Activated CD4-positive, CD25-positive, alpha-beta regulatory T cell treated with anti-CD3 and anti-CD28 coated beads, Interleukin-2, amount 50 U/mL, for 24 hours (primary cell): ENCODE measurements at places on chromosomes 5 and 9.

GRCh38 chr5:54704825-54705224, 187.3 kb downstream of the SNX18 start:
- no peak for ATAC-seq

GRCh38 chr5:59143926-59144333, 561.1 kb downstream of the RAB3C start:
- ATAC-seq: no peak

GRCh38 chr9:92607773-92608172, 62.2 kb downstream of the IPPK start:
- no peak for ATAC-seq

DNA sequence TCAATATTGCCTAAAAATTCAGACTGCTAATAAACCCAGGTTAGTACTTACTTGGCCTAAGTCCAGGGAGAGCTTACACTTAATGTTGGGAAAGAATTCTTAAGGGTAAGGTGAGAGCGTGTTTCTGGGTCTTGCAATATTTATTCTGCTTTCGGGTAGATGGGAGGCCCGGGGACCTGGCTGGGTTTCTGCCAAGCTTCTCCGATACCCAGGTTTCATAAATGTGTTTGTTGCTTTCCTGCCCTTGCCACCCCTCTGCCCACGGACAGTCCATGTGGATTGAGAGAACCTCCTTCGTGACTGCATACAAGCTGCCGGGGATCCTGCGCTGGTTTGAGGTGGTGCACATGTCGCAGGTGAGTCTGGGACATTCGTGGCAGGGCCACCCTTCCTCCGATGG, 48.4 kb upstream of the FOXI1 start:
- no peak for ATAC-seq

- no peak for ATAC-seq
Measured at GRCh38 chr9:116234081-116234480, 80.5 kb downstream of the PAPPA start.

DNA sequence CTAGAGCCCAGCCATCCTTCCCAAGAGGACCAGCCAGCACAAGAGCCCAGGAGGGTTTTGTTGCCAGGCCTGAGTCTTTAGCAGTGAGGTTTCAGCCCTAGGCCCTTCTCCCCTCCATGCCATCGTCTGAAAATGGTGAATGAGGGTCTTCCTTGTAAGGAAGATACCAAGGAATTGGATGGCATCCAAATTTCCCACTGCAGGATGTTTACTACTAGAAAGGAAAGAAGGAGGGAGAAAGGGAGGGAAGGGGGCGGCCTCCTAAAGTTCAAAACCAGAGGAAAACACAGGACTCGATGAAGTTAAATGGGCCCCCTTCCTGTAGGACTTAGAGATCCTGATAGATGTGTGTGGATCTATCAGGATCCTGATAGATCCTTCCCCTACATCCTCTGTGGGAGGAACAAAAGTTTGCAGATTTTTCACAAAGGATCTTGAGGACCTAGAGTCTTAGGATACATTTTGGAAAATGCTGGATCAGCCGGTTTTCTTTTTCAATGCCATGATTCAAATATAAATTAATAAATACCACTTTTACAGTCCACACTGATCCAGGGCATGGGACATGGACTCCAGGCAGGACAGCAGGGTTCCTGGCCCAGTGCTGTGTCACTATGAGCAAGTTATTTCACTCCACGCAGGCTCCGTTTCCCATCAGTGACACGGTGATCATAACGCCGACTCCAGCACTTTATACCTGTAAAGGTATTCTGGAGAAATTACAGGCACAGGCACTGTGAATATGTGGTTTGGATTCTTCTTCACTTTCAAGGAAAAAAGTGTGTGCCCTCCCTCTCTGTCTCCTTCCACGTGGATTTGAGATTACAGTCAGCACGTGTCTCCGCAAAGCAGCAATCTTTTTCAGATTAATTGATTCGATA, 40.9 kb downstream of the C5orf15 start:
- ATAC-seq: no peak

DNA sequence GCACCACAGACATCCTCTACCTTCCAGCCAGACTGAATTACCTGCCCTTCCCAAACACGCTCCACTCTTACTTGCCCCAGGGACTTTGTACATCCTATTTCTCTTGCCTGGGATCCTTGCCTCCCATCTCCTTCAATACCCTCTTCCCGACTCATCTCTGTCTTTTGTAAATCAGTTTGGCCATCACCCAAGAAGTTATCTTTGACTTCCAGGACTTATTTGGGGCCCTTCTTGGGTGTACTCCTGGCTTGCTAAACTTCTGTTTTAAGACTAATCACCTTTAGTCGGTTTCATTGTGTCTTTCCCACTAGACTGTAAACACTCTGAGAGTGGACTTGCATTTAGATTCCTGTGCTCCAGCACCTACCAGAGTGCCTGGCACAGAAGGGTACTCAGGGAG, 545.6 kb downstream of the ACTL7B start:
- ATAC-seq: no peak

- ATAC-seq: no peak
Measured at GRCh38 chr5:89011778-89012711, 129.1 kb upstream of the MEF2C start.

- no peak for ATAC-seq
Measured at GRCh38 chr5:151719228-151720000, 32.7 kb upstream of the SPARC start.

- no peak for ATAC-seq
Measured at GRCh38 chr9:126615245-126615790, 1.6 kb downstream of the LMX1B start.

DNA sequence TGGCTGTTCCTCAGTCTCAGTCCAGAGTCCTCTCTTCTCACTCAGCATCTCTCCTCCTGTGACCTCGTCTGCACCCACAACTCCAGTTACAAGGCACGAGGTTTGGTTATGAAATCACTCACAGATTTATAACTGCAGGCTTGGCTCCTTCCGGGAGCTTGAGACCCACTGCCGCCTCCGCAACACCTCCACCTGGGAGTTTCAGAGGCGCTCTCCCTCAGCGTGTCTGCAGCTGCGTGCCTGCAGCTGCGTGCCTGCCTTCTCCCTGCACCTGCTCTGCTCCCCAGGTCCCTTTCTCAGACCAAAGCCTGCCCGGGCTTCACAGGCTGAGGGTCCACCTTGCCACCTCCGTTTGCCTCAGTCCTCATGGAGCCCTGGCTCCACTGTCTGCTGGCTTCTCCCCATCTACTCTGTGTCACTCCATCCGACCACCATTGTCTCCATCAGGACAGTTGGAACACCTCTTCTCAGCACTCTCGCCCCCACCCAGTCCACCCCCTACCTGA, 51.5 kb downstream of the HRH2 start:
- ATAC-seq: no peak

DNA sequence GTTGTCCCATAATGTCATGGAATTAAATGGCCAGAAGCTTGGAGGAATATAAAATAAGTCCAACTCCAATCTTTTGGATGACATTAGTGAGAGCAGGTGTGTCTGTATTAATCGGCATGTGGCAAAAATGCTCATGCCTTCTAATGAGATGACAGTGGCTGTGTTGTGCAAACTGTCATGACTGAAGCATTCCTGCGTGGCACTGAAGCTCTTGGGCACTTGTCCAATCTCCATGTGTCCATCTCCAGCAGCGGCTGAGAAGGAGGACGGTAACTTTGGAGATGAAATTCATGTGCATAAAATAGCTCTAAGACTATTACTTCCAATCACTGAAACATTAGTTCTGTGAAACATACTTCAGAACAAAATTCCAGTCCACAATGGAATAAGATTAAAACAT, 697.5 kb upstream of the GRAMD2B start:
- no peak for ATAC-seq

DNA sequence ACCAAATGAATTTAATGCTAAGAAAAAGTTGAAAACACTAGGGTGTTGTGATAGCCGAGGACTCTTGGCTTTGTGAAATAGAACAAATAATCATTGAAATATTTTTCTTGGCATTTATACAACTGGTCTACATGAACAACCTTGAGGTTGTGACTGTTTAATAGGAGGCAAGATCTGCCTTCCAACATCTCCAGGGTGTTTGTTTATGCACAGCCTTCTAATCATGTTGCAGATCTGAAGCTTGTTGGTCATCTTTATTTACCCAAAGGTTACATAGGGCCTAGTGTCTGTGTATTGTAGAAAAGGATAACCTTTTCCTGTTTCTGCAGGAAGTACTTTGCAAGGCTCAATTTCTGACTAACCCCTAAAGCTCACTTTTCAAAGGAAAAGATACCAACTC, 65.2 kb upstream of the RANBP3L start:
- no peak for ATAC-seq

DNA sequence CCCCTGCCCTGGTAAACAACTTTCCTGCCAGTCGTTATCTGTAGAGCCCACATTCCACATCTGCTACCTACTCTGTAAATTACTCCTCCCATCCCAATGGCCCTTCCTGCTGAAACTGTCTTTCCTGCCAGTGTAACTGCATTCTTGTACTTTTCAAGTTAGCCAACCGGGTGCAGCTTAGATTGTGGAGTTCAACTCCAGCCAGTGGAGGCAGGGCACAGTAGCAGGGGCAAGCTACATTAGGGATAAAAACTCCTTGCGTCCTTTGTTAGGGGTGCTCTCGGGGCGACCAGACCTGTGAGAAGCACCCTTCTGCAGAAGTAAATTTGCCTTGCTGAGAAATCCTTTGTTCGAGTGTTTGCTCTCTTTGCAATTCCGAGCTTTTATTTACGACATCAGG, 639.0 kb upstream of the TYRP1 start:
- ATAC-seq: no peak

- no peak for ATAC-seq
Measured at GRCh38 chr5:15183520-15183919, 311.9 kb upstream of the ANKH start.

GRCh38 chr9:95455714-95456113, 61.1 kb downstream of the PTCH1 start:
- ATAC-seq: no peak

DNA sequence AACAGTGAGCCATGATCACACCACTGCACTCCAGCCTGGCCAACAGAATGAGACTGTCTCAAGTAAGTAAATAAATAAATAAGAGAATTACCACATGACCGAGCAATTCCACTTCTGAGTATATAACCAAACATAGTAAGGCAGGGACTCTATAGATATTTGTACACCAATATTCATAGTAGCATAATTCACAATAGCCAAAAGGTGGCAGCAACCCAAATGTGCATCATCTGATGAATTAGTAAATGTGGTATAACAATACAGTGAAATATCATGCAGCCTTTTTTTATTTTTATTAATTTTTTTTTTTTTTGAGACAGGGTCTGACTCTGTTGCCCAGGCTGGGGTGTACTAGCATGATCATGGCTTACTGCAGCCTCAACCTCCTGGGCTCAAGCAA, 33.1 kb downstream of the ALDH7A1 start:
- ATAC-seq: no peak

GRCh38 chr9:95305770-95306492, 11.6 kb downstream of the FANCC start:
- ATAC-seq: no peak
